Breast epithelium (tissue), 4 donors: ENCODE measurements at places on chromosomes 6 and 20. TPM values are rescaled to one million over a fixed set of nuclear protein-coding genes. Genes with fewer than 3 reads are reported as not detected.

GRCh38 chr20:17867131-17867925, 101.3 kb downstream of the SNX5 start:
- no peaks in the 10 kb centered on the region for H3K27me3 ChIP-seq
- H3K4me1 ChIP-seq = no peaks in the 10 kb centered on the region
- DNase-seq = no peak
- H3K27ac ChIP-seq = peak overlapping the region; percentile 15

GRCh38 chr6:38593409-38593808, 46.3 kb downstream of the BTBD9 start:
- no peaks in the 10 kb centered on the region for H3K27me3 ChIP-seq
- H3K4me3 ChIP-seq = no peak overlapping the region
- no peak for DNase-seq
- no peak overlapping the region for H3K27ac ChIP-seq
- no peaks in the 10 kb centered on the region for H3K4me1 ChIP-seq

The HLA-DPA1 gene
- total RNA-seq = 116 TPM

The KAT14 gene
- 11.1 TPM for total RNA-seq

The RBBP8NL gene
- total RNA-seq = not detected

The TCF19 gene
- 8.5 TPM for total RNA-seq

The PPP1R16B gene
- 3.7 TPM for total RNA-seq

The CAPN11 gene
- total RNA-seq = 1.1 TPM
